ENCODE measurements at places on chromosomes 12 and 14.

DNA sequence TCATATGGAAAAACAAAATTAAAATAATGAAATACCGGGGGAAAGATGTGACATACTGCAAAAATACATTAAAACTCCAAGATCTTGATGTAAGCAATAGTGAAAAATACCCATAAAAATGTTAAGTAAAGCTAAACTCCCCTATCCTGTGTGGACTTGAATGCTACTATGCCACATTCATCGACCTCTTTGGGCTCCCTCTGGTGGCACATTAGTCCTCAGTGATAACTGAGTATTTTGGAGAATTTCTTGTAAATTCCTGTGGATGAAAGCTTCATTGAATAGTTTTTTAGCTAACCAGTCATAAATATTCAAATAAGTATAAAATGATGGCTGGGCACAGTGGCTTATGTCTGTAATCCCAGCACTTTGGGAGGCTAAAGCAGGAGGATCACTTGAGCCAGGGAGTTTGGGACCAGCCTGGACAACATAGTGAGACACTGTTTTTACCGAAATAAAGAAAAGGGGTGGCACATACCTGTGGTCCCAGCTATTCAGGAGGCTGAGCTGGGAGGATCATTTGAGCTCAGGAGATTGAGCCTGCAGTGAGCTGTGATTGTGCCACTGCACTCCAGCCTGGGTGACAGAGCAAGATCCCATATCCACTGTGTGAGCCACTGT, 42.4 kb upstream of the SGPP1 start:
- DNase-seq: peak; percentile 20

- no peak for DNase-seq
Observed at GRCh38 chr14:77645520-77646230, 29.2 kb upstream of the SPTLC2 start.

GRCh38 chr14:69042787-69043444, 63.8 kb upstream of the ACTN1 start:
- peak; percentile 96 for DNase-seq

- no peak for DNase-seq
Observed at GRCh38 chr14:97456958-97457357, 659.8 kb downstream of the VRK1 start.

DNA sequence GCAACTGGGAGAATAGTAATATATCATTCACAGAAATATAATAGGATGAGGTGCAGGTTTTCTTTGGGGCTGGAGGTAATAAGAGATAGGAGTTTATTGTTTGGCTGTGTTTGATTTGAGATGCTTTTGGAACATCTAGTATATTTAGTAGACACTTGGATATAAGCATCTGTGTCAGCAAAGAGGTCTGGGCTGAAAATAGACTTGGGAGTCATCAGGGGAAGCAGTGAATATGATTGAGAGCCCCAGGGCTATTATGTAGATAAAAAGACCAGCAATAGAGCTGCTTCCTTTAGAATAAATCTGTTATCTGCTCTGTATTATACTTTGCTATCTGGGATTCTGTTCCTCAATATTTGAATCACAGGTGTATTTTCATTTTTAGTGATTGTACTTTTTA, 36.6 kb downstream of the SPATA7 start:
- no peak for DNase-seq

- DNase-seq: peak; percentile 27
Observed at GRCh38 chr12:89742337-89743022, 33.8 kb upstream of the ATP2B1 start.

DNA sequence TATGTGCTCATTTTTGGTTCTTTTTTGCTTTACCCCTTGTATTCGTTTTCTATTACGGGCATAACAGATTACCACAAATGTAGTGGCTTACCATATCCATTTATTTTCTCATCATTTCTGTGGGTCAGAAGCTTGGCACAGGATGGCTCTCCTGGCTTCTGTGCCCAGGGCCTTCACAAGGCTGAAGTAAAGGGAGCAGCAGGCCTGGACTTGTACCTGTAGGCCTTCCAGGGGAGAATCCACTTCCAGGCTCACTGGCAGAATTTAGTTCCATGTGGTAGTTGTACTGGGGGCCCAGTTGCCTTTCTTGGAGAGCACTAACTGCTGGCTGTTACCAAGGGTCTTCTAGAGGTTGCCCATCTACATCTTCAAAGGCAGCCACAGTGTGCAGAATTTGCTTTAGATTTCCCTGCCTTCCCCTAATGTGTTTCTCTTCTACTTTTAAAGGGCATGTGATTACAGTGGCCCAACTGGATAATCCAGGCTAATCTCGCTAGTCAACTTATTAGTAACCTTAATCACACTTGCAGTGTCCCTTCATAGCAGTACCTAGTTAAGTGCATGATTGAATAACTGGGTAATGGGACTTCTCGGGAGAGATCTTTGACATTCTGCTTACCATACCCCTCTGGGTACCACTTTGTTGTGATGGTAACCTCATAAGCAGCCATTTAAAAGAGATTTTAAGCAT, 67.0 kb downstream of the CRADD start:
- DNase-seq: no peak

GRCh38 chr12:6458281-6459003, 6.6 kb downstream of the TAPBPL start:
- DNase-seq: no peak

GRCh38 chr12:32270818-32271710, 128.3 kb upstream of the FGD4 start:
- DNase-seq: no peak

DNA sequence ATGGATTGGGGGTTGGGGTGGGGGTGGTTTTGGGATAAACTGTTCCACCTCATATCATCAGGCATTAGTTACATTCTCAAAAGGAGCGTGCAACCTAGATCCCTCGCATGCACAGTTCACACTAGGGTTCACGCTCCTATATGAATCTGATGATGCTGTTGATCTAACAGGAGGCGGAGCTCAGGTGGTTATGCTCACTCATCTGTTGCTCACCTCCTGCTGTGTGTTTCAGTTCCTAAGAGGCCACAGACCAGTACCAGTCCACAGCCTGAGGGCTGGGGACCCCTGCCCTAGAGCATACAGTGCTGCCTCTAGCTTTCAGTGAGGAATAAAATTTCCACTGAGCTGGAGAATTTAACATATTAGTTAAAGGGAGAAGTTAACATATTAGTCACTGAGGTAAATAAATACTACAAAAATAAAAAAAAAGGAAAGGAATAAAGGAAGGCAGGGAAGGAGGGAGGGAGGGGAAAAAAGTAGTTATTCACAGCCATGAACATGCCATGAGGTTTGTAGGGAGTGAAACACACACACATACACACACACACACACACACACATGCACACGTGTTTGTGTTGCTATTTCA, 612.7 kb upstream of the TBX3 start:
- DNase-seq: no peak

DNA sequence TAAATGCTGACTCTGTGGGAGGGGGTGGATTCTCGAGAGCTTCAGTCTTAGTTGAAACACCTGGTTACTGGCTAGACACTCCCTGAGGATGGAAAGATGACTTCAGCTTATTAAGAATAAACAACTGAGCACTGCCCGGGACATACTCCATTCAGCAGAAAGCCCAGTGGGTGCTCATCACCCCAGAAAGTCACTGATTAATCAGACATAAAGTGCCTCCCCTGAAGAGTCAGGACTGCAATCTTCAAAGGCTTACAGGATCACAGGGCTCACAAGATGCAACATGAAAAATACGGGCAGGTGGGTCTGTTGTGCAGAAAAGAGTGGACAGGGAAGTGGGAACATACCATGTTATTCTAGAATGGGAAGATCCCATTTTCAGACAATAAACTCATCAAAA, 207.0 kb downstream of the CALM1 start:
- DNase-seq: no peak

GRCh38 chr12:77102691-77103090, 37.3 kb upstream of the E2F7 start:
- DNase-seq: no peak

GRCh38 chr12:54134395-54134794, 54.4 kb downstream of the SMUG1 start:
- no peak for DNase-seq

DNA sequence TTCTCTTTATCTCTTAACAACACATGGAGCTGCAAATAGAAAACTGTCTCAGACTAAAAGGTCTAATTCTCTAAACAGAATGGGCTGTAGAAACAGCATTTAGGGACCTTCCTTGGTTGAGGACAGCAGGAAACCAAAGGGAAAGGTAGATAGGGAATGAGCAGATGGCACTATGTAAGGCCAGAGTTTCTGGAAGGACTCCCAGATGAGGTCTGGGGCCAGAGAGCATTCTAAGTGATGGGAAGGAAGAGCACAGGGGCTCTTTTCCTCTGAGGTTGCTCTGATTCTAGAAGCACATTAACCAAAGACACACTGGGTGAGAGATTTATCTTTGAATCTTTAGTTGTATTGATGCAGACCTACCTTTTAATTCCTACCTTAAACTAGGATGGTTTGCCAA, 79.4 kb downstream of the TPH2 start:
- no peak for DNase-seq

- no peak for DNase-seq
Observed at GRCh38 chr14:73237786-73238423, 599 bp downstream of the PAPLN start.

DNA sequence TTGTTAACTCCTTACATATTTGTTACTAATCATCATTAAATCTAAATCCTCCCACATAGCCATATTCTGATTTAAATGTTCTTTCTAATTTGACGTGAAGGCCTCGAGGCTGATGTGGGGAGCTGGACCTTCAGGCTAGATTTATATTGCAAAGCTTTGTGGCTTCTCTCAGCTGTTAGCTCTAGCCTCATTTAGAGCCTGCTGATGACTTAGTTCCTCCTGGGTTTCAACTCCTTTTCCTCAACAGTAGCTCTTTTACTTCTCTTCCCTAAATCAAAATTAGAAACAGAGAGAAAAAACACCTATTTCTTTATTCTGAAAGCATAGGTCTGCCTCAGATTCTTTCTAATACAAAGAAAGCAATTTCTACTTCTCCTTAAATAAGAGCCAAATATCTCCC, 477.5 kb upstream of the CCDC196 start:
- DNase-seq: peak; percentile 85

DNA sequence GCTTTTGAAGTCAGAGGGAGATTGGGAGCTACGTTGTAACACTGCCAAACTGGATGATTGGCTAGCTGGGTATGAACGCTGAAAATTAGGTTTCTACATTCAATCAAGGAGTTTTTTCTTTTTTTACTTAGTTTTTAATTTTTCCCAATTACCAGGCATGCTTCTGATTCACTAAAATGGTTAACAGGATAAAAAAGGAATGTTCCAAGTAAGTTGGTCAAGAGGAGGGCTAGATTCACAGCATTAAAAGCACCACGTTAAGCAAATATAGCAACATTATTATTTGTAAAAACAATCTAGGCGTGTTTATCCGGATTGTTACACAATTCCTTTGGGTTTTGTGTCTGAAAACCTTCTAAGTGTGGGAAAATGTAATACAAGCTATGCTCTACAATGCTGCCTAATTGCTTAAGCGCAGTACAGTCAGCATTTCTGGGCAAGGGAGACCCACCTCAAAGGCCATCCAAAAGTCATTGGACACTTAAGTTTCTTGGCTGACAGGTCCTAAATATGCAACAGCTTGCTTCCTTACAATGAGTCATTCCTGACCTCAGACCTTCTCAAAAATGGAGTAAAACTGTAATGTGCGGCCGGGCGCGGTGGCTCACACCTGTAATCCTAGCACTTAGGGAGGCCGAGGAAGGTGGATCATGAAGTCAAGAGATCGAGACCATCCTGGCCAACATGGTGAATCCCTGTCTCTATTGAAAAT, 1.2 kb downstream of the RPLP0 start:
- peak; percentile 32 for DNase-seq

DNA sequence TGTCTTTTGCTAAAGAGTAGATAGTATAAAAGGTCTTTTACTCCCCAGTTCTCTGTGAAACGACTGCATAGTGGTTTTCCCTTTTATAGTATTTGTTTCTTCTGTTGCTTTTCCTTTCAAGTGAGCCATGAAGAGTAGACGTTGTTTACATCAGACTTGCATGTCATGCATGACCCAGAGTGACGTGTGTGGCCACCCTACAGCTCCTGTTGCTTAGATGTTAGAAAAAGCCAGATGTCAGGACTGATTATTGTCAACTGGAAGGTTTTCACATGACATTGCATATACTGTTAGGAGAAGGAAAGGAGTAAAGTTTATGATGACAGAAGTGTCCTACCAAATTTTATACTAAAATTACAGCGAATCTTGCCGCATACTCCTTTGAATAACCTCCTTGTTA, 1.3 kb upstream of the RD3L start:
- DNase-seq: no peak

GRCh38 chr14:74444866-74445265, 18.9 kb upstream of the SYNDIG1L start:
- no peak for DNase-seq

DNA sequence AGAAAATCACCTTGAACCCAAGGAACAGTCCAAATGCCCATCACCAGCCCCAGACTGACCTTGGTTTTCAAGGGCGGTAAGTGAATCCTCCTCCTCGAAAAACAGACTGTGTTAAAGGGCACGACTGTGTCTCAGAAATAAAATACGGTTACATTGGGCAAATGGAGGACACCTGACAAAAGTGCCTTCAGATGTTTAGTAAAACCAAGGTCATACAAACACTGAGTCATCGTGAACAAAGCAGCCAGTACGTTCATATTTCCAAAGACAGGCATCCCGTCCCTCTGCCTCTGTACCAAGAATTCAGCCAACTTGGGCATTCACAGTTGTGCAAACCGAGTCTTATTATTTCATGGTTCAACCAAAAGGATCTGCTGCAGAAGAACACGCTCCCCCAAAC, 25.9 kb downstream of the FOXN3 start:
- no peak for DNase-seq

DNA sequence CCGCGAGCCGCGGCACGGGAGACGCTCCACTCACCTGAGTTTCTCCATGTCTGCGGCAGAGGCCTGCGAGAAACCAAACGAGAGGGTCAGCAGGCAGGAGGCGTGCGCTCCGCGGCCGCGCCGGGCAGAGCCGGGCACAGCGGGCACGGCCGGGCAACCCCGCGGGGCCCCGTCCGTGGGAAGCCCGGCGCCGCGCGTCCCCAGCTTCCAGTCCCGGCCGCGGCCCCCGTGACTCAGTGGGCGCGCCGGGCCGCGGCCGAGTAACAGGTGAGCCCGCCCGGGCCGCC, 19.4 kb downstream of the BEGAIN start:
- DNase-seq: no peak

GRCh38 chr14:58866391-58866790, 228.6 kb downstream of the DACT1 start:
- peak; percentile 26 for DNase-seq

DNA sequence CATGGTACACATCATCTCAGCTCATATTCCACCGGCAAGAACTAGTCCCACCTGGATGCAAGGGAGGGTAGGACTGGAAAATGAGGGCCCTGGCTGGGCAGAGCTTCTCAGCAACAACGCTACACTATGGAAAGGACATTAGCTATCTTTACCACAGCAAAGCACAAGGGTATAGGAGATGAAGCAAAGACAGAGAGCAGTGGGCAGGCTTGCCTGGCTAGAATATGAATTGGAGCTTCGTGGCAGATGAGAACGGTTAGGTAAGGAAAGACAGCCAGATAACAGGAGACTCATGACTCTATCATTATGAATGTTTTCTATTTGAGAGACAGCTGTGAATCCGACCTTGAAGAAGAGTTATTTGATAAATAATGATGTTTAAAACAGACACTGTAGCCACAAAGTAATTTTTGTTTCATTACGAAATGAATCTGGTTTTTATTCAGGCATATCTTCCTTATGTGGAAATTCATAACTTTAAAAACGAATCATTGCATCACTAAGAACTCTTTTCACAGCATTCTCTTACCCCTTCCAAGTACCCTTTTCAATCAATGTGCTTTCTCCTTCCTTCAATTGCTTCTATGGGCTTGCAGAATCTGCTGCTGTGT, 59.1 kb upstream of the PCED1B start:
- DNase-seq: no peak

Data from MV-4-11 (cell line).